Stimulated activated CD4-positive, alpha-beta T cell treated with anti-CD3 and anti-CD28 coated beads, Interleukin-1b, Interleukin-23, amount 100 ng/mL, for 48 hours (primary cell): ENCODE measurements at places on chromosomes 1 and 21.
A peak's percentile ranks its signal among the peaks of the same experiment; 100 is the strongest.

DNA sequence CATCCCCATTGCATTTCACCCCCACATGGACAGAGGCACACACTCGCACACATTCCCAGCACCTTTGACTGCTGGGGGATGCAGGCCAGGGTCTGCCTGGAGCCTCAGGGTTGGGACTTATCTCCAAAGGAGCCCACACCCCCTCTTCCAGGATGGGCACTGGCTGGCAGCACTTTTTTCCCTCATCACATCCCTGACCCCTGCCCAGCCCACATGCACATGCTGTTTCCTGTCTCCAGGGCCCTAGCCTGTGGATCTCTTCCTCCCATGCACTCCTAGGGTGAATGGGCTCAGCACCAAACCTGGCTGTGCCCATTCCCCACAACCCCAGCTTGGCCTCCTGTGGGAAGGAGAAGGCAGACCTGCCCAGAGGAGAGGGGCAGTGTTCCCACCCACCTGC is 59.3 kb downstream of the STUM start:
- DNase-seq, result no peak

DNA sequence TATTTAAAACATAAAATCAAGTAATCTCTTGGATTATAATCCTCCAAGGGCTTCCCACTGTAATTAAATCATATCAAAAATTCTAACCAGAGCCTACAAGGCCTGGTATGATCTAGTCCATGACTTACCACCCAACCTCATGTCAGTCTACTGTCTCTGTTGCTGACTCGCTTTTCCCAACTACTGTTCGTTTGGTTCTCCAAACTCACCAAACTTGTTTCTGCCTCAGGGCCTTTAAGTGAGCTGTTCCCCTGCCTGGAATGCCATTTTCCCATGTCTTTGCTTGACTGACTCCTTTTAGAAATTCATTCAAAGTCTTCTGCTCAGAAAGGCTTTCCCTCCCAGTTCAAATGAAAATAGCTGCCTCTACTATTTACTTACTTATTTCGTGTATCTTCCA is 95.9 kb downstream of the ZC3H11B start:
- no peak for DNase-seq

DNA sequence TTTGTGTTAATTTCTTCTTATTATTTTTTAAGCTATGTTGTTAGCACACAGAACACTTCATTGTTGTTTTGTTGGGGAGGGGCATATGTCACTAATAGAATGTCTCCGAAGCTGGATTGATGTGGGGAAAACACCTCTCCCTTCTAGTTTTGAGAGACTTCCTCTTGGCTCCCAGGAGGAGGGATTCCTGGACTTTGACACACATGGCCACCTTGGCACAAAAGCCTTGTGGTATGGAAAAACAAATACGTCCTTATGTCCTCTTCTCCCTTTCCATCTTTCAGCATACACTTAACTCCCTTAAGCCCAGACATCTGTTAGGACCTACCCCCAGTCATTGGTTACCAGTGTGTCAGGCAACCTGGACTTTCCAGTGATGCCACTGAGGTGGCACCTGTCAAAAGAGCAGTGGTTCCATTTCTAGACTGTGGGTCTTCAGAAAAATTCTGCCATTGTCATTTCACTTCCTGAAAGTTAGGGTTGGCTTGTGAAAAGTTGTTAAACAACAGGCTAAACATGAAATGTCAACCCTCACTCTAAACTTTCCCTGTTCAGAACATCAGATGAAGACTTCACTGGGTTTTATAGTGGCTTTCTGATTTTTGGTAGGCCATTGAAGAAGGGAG is 12.5 kb upstream of the ABCB10 start:
- no peak for DNase-seq

- DNase-seq, result no peak
Measured at GRCh38 chr21:33261635-33262034, 4.5 kb upstream of the IL10RB start.

DNA sequence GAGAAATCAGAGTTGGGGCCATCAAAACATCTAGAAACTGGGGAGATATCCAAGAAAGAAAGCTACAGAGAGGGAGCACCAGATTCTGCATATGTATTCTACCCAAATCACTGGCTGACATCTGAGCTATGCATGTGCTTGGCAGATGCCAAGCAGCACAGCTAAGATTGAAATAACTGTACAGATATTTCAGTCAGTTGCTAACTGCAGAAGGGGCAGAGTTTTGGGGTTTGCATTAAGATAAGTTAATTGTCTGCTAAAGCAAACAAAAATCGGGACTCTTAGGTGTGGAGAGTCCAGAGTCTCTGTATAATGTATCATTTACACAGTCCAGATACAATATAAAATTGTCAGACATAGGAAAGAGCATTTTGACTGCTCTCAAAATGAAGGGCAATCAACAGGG is 437.1 kb downstream of the PTBP2 start:
- DNase-seq, result no peak

DNA sequence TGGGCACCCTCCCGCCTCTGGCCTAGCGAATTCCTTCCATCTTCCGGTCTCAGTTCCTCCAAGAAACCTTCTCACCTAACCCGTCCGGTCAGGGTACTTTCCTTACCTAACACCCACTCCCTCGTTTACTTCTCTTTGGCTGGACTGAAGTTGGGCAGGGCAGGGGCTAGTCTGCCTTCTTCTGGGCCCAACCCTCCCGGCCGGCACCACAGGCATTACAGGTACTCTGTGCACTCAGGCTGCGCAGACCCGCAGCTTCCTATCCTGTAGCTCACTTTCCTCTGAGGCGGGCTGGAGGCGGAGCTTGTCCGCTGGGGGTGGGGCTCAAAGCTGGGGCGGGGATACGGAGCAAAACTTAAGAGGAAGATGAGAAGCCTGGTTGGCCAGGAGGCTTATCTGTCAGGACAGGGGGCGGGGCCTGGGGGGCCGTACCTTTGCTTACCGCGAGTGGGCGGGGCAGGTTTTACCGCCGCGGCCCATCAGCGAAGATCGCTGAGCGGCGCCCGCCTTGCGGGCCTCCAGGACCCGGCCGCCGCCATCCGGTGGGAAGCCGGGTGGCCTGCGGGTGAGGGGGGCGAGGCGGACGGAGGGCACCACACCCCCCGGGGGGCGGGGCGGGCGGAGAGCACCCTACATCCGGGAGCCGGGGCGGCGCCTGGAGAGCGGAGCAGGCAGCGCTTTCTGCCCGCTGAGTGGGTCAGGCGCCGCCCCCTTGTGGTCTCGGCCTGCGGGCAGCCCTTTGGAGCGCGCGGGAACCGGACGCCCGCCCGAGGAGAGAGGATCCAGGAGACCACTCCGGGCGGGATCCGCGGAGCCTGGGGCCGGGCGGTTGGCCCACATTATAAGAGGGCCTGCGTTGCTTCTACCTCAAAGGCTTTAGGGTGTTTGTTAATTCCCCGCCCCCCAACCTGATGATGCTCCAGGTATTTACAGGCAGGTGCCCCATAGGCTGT is 31.9 kb downstream of the ZNF648 start:
- peak; percentile 97 for DNase-seq

GRCh38 chr1:110710314-110710713 is 35.6 kb upstream of the KCNA3 start:
- DNase-seq, result no peak

- DNase-seq, result no peak
Measured at GRCh38 chr1:6833804-6834203, 48.5 kb downstream of the CAMTA1 start.

- DNase-seq, result peak; percentile 91
Measured at GRCh38 chr1:223726380-223727001, 14.2 kb downstream of the CAPN2 start.

DNA sequence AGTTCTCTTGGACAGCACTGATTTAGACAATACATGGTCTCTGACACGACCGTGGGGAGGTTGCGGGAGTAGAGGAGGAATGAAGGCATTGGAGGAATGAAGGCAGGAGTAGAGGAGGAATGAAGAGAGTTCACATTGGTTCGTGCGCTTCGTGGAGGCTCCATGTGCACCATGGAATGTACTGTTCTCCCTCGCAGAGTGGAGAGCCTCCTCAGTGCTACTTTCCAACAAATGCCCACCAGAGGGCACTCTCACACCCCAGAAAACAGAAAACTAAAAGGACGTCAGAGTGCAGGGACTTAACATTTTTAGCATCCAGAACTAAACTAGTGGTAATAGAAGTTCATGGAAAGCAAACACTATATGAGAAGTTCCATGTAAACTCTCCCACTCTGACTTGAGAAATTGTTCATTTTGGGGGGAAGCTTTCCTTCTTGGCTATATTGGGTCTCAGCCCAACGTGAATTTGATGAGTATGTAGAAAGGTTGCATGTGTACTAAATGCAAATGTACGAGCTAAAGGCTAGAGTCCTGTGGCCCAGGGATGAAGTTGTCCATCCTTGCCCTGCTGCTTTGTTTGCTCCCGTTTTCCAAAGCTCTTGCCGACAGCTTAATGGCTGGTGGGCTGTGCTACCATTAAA is 211.6 kb downstream of the LMX1A start:
- peak; percentile 15 for DNase-seq

DNA sequence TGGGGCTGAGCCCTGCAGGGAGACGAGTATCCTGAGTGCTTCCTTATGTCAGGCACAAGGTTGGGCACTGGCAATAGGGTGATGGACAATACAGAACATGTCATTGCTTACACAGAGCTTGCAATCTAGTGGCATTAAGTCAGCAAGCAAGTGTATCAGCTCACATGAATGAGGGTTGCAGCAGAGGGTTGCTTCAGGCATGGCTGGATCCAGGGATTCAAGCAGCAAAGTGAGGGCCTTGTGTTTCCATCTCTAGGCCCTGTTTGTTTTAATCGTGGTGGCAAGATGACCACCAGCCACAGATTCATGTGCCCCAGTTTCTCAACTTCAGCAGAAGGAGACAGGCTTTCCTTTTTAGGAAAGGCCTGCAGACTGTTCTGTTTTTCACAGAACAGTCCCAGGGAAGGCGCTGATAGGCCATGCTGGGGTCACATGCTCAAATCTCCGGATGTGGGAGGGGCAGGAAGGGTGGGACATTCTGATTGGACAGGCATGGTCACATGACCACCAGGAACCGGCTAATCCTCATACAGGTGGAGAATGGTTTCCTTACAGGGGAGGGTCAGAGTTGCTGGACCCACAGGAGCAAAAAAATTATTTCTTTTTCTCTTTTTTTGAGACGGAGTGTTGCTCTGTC is 14.4 kb downstream of the PLOD1 start:
- DNase-seq, result peak; percentile 19

DNA sequence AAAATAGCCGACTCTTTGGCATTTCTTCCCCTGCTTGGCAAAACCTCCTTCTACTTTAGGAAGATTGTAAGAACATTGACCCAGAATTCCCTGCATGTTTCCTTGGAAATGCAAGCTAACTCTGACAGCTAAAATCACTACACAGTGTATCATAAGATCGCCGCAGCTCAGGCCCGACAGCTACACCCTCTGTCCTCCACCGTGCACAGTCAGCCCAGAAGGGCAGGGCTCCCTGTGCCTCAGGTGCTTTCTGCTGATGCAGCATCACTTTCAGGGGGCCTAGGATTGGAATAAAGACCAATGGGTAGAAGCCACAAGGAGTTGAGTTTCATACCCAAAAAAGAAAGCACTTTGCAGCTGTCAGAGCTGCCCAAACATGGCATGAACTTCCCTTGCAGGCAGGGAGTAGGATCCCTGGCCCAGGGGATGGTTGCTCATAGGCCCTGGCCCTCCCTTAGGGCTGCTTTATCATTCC is 145.3 kb downstream of the SEC16B start:
- DNase-seq, result no peak

DNA sequence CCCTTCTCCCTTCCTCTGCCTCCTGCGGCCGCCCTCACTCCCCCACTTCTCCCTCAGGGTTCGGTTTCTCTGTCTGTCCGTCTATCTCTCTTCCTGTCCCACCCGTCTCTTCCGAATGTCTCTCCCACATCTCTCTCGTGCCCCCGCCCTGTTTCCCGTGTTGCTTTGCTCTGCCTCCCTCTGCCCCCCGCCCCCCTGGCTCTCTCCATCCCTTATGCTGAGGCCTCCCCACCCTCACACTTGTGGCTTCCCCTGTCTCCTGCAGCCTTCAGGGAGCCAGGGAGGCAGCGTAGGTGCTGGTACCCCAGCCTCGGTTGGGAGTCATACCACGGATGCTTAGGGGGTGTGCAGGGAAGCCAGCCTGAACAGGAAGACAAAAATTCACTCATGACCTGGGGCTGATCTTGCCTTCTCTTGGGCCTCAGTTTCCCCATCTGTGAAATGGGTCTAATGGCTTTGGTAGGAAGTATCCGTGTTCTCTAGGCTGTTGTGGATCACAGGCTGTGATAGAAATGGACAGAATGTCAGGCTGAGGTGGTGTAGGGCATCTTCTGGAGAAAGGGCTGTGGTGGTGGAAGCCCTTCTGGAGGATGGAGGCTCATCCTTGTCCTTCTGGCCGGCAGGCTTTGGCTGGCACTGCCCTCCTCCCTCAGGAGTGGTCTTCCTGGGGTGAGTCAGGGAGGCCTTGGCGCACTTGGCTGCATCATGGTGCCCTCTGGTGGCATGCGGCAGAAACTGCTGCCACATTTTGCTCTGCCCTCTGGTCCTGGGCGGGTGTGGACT is 55.5 kb downstream of the FOXO6 start:
- peak; percentile 57 for DNase-seq
